ENCODE measurements at places on chromosomes 2 and 18. TPM values are rescaled to one million over a fixed set of nuclear protein-coding genes. Genes with fewer than 3 reads are reported as not detected.

SLC30A3 gene
- 10.1 TPM for total RNA-seq

CCDC74B gene
- 0.97 TPM for total RNA-seq

SERPINB11 gene
- not detected for total RNA-seq

UGT1A4 gene
- total RNA-seq = not detected

WDR43 gene
- total RNA-seq = 16.8 TPM

FKBP1B gene
- 3.1 TPM for total RNA-seq

GLB1L gene
- total RNA-seq = 1.8 TPM

LAMA3 gene
- 4.1 TPM for total RNA-seq

MAPK4 gene
- 34.1 TPM for total RNA-seq

IL18RAP gene
- 0.30 TPM for total RNA-seq

EFHD1 gene
- 26.3 TPM for total RNA-seq
